ENCODE measurements at places on chromosomes 1 and 21. TPM values are rescaled to one million over a fixed set of nuclear protein-coding genes. Genes with fewer than 3 reads are reported as not detected.

- no peak for DNase-seq
These were observed 43.0 kb downstream of the LHX4 start for GRCh38 chr1:180273066-180273465.

DNA sequence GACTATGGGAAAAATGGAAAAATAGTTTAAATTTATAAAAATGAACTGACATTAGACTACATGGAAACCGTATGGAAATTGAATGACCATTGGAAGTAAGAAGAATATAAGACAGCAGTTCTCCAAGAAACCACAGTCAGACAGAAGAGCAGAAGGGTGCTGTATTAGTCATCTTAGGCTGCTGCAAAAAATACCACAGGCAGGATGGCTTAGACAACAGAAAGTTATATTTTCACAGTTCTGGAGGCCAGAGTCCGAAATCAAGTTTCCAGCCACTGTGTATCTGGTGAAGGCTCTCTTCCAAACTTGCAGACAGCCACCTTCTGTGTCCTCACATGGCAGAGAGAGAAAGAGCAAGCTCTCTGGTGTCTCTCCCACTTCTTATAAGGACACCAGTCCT lies 175.2 kb downstream of the DSCAM start:
- DNase-seq, result no peak

Gene ACTRT2
- not detected for total RNA-seq

DNA sequence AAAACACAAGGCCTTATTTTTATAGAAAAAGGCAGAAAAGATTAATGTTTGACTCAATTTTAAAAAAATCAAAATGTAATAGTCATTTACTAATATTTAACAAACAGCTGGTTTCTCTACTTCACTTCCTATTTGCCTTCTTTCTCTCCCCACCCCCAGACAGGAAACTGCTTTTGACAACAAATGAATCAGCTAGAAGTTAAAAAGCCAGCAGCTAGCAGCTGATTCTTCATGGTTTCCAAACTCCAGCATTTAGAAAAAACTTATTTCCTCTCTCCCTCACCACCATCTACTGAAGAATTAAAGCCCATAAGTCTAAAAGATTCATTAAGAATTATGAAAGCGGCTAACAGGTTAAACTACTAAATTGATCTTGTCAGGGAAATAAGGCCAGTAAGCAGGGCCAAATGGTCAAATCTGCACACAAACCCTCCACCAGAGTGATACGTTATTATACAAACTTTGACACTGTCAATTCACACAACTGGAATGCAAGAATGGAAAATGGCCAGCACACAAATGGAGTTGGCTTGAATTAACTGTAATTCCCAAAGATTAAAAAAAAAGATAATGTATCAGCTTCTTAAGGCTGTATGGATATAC lies 4.0 kb downstream of the WDR26 start:
- DNase-seq, result peak; percentile 71

- no peak for DNase-seq
These were observed 143.0 kb upstream of the ZRANB2 start for GRCh38 chr1:71223641-71224340.

GRCh38 chr1:112674440-112674985 lies at the start of gene MOV10:
Gene MOV10, plus strand, starts transcription at chr1:112674659. Its CDS starts 254 bp downstream, at chr1:112674913.
- peak; percentile 60 for DNase-seq

- peak; percentile 93 for DNase-seq
These were observed 23.1 kb downstream of the IL10RB start for GRCh38 chr21:33289199-33289819.

Gene RHOC
- total RNA-seq, result 454 TPM

Gene VHLL
- not detected for total RNA-seq
